ENCODE measurements at places on chromosomes 2 and 18. TPM values are rescaled to one million over a fixed set of nuclear protein-coding genes. Genes with fewer than 3 reads are reported as not detected.

DNA sequence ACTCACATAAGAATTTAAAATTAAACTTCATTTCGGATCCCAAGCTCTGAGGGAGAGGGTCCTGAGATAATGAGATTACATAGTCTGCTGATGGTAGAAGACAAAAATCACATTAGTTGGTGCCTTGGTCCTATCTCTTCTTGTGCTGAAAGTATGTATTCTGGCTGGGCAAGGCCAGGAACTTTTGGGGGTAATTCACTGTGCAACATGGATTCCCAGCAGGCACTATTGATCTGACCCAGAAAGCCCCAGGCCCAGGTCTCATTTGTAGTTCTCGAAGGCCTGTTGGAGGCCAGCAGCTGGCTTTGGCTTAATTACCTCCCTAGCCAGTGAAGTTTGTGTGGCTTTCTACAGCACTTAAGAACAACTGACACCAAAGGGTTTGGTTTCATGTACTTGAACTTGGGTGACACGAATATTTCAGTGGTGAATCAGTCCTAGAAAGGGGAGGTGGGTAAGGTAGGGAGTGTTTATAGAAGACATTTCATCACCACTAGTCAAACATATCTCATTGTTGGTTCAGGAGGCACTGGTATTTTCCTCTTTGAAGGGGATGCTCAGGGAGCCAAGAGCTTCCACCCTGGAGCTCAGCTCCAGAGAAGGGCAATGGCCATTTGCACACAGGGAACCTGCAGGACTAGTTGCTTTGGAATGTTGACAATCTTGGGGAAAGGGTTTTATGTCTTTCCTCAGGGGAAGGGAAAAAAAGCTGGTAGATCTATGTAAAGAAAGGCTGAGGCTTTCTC, 217.8 kb downstream of the OSR1 start:
- H3K36me3 ChIP-seq: no peaks in the 10 kb centered on the region
- DNase-seq: peak; percentile 89
- H3K27ac ChIP-seq: peak overlapping the region; percentile 71
- H3K27me3 ChIP-seq: no peaks in the 10 kb centered on the region

- no peaks in the 10 kb centered on the region for H3K36me3 ChIP-seq
- H3K4me1 ChIP-seq: no peaks in the 10 kb centered on the region
- no peak overlapping the region for H3K4me3 ChIP-seq
- no peak for DNase-seq
- no peak overlapping the region for H3K27ac ChIP-seq
- H3K27me3 ChIP-seq: no peaks in the 10 kb centered on the region
Measured at GRCh38 chr2:216391401-216391800, 19.1 kb upstream of the MARCHF4 start.

ACTG2 gene
- total RNA-seq: 0.23 TPM

CFAP53 gene
- total RNA-seq: 0.23 TPM

DNA sequence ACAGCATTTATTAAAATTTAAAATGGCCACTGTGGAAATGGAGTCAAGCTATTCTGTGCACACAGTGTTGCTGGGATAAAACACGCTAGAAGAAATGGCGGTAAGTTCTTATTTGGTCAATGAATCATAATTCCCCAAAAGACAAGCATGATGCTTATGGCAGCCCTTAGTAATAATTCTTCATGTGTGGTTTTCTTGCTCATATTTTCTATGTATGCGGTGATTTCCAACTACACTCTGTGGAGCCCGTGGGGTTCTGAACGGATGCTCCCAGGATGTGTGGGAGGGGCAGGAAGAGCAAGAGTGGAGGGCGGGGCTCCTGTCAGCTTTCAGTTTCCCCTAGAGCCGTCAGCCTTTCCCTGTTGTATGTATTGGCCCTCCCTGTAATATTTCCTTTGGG, 91.7 kb upstream of the RMDN2 start:
- H3K36me3 ChIP-seq: no peaks in the 10 kb centered on the region
- H3K27ac ChIP-seq: no peak overlapping the region
- no peaks in the 10 kb centered on the region for H3K4me1 ChIP-seq
- no peaks in the 10 kb centered on the region for H3K27me3 ChIP-seq
- no peak overlapping the region for H3K4me3 ChIP-seq

DNA sequence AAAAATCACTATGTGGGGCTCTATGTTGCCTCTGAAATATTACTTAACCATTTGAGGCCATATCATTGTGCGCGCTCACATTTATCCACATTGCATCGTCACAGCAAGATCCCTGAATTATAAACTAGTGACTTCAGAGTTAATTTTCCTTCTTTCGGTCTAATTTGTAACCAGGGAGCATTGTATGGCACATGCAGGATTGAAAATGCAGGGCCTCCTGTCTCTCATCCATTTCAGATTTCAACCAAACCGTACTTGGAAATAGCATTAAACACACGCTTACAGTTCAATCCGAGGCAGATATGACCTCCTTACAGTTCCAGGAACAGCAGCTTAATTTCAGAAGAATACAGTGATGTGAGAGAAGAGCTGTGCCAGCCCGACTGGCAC, 532 bp downstream of the MYOM1 start:
- DNase-seq: no peak
- no peaks in the 10 kb centered on the region for H3K36me3 ChIP-seq
- H3K27me3 ChIP-seq: no peaks in the 10 kb centered on the region
- H3K4me3 ChIP-seq: no peak overlapping the region

DNA sequence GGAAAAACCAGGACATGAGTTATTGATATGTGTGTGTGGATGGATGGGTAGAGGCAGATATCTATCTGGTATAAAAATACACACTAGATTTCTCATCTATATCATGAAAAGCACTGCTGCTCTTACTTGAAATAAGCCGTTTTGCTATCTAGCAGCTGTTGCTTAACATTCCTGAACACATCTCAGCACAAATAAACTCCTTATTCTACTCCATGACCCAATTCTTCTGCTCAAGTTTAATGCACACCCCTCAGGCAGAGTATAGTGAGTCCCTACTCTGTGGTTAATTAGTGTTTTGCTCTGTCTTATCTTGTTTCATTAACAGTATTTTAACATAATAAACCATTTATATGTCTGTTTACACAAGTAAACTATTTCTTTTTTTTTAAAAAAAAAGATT, 134.2 kb downstream of the CBLN2 start:
- no peaks in the 10 kb centered on the region for H3K36me3 ChIP-seq
- DNase-seq: no peak
- no peak overlapping the region for H3K4me3 ChIP-seq
- no peaks in the 10 kb centered on the region for H3K4me1 ChIP-seq

- no peaks in the 10 kb centered on the region for H3K27me3 ChIP-seq
- no peak overlapping the region for H3K4me3 ChIP-seq
- no peak for DNase-seq
- H3K4me1 ChIP-seq: peaks cover 8% of the 10 kb centered on the region
Measured at GRCh38 chr2:189086250-189086649, 93.3 kb downstream of the COL5A2 start.

PTPRN gene
- total RNA-seq: not detected

SLC39A6 gene
- total RNA-seq: 47.6 TPM

- no peaks in the 10 kb centered on the region for H3K27me3 ChIP-seq
- no peak overlapping the region for H3K4me3 ChIP-seq
- no peak for DNase-seq
- no peaks in the 10 kb centered on the region for H3K4me1 ChIP-seq
- no peaks in the 10 kb centered on the region for H3K36me3 ChIP-seq
Measured at GRCh38 chr2:227301523-227301922, 23.5 kb upstream of the MFF start.

Data from Panc1 (cell line).